ENCODE measurements at places on chromosomes 1 and 21. TPM values are rescaled to one million over a fixed set of nuclear protein-coding genes. Genes with fewer than 3 reads are reported as not detected.

The FAM78B gene
- 0.43 TPM for total RNA-seq

DNA sequence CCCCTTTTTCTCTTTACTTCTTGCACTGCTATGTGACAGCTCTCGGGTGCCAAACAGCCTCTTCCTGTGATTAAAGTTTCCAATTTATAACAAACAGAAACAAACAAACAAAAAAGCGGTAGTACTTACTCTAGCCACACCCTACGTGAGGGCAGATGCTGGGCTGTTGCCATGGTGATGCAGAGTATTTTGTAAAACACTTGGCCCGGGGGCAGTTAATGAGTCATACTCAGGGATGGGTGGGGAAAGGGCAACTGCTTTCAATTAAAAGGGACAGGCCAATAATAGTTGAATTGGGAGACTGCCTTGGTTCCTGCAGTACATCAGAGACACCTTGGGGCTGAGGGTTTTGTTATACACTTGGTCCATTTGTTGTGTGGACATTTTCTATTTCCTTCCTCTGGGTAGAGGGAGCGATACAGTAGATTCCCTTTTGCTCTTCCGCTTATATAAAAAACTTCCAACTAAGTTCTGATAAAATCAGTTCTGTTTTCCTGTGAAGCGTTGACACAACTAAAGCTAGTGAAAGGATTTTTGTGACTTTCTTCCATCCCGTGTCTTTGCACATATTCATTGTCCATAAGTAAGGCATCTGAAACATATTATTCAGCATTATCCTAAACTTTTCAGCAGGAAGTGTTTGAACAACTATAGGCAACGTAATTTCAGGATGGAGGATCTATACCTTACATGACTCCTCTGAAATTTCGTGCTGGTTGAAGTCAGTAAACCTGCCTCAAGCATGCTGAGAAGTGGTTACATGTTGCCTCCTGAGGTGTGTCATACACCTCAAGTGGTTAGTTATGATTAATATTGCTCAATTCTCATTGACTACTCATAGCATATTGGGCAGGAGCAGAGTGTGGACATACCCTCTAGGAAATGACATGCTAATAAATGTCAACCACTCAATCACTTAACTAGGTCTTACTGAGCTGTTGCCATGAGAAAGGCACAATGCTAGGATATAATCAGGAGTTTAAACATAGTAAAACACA lies 36.7 kb upstream of the THEM4 start:
- no peaks in the 10 kb centered on the region for H3K4me1 ChIP-seq
- no peaks in the 10 kb centered on the region for H3K27me3 ChIP-seq
- H3K4me3 ChIP-seq = no peak overlapping the region
- H3K27ac ChIP-seq = no peak overlapping the region
- H3K36me3 ChIP-seq = no peaks in the 10 kb centered on the region

DNA sequence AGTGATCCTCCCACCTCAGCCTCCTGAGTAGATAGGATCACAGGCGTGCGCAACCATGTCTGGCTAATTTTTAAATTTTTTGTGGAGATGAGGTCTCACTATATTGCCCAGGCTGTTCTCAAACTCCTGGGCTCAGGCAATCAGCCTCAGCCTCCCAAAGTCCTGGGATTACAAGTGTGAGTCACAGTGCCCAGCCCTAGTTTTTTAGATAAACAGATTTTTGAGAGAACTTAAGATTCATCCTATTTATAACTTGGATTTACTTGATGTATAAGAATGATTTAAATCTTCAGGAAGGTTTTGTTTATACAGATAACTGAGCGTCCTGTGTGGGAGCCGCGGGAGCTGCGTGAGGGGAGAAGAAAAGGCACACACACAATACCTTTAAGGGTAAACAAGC lies 26.2 kb downstream of the HEYL start:
- H3K27me3 ChIP-seq = peaks cover 11% of the 10 kb centered on the region
- H3K4me1 ChIP-seq = no peaks in the 10 kb centered on the region
- no peak for DNase-seq
- no peaks in the 10 kb centered on the region for H3K36me3 ChIP-seq

DNA sequence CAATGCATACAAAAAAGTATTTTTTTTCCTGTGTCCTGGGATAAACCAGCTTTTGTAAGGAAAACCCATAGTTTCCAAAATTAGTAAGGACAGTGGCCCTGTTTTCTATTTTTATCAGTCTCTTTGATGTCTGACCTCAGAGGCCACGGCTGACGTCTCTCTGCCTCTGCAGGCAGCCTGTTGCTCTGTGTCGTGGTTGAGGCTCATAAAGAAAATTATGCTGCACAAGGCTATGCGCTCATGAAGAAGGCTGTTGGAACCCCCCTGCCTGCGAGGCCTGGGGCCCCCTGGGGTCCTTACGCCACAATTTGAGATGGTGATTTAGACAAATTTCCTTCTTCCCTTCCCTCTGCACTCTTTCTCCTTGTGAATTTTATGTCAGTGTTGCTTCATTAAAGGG lies 48.9 kb downstream of the AGPAT3 start:
- no peaks in the 10 kb centered on the region for H3K4me1 ChIP-seq
- H3K27ac ChIP-seq = no peak overlapping the region
- H3K4me3 ChIP-seq = no peak overlapping the region
- DNase-seq = no peak
- no peaks in the 10 kb centered on the region for H3K36me3 ChIP-seq

The CA6 gene
- total RNA-seq = not detected

The CYP4A11 gene
- not detected for total RNA-seq

DNA sequence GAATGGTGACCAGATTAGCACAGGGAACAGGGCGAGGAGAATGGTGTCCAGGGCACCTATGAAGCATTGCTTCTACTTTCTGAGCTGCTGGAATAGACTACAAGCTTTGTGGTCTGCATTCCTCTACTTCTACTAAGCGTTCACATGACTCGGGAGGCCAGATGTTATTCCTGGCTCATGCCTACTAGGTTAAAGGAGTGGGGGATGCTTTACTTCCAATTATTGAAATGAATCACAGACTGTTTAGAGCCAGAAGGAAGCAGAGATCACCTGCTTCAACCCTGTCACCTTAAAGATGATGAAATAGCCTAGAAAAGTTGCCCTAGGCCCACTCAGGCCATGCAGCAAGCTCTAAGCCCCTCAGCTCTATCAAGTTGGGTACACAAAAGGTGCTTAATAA lies 633.5 kb downstream of the KIF26B start:
- no peaks in the 10 kb centered on the region for H3K27me3 ChIP-seq
- no peaks in the 10 kb centered on the region for H3K4me1 ChIP-seq
- H3K27ac ChIP-seq = no peak overlapping the region

GRCh38 chr1:71835442-71835813 lies 446.9 kb downstream of the NEGR1 start:
- no peaks in the 10 kb centered on the region for H3K4me1 ChIP-seq
- H3K36me3 ChIP-seq = no peaks in the 10 kb centered on the region
- no peak overlapping the region for H3K4me3 ChIP-seq
- no peak for DNase-seq
- H3K27me3 ChIP-seq = no peaks in the 10 kb centered on the region
- H3K27ac ChIP-seq = no peak overlapping the region

- H3K4me1 ChIP-seq = no peaks in the 10 kb centered on the region
- no peak overlapping the region for H3K27ac ChIP-seq
- no peaks in the 10 kb centered on the region for H3K36me3 ChIP-seq
- peaks cover 6% of the 10 kb centered on the region for H3K27me3 ChIP-seq
Measured at GRCh38 chr1:47638713-47639112, 200.9 kb downstream of the FOXD2 start.

The KRTAP10-1 gene
- not detected for total RNA-seq

The RRP15 gene
- 15.8 TPM for total RNA-seq

GRCh38 chr1:245888809-245889208 lies 618.3 kb downstream of the SMYD3 start:
- H3K4me3 ChIP-seq = no peak overlapping the region
- H3K36me3 ChIP-seq = no peaks in the 10 kb centered on the region
- no peaks in the 10 kb centered on the region for H3K27me3 ChIP-seq

The RFX5 gene
- total RNA-seq = 87.5 TPM

- no peaks in the 10 kb centered on the region for H3K27me3 ChIP-seq
- H3K4me1 ChIP-seq = peaks cover 18% of the 10 kb centered on the region
- DNase-seq = no peak
- no peak overlapping the region for H3K4me3 ChIP-seq
Measured at GRCh38 chr1:115679141-115679611, 37.4 kb downstream of the VANGL1 start.

DNA sequence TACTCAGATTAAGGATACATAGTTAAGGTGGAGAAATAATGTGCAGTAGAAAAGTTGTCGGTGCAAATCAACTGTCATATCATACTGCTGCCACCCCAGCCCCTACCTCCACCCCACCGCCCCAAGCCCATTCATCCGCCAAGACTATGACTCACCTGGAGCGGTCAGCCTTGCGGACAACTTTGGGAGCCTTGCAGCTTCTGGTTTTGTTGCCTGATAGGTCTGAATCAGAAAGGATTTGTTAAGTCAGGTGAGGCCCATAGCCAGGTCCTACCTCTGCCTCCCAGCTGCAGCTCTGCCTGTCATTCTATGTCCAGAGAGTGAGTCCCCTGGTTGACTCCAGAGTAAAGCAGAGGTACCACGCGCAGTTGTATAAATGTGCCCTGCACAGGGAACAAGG lies 12.6 kb downstream of the C1orf162 start:
- no peaks in the 10 kb centered on the region for H3K27me3 ChIP-seq
- H3K36me3 ChIP-seq = no peaks in the 10 kb centered on the region
- H3K4me3 ChIP-seq = no peak overlapping the region
- no peak overlapping the region for H3K27ac ChIP-seq
- no peak for DNase-seq

The LCE2A gene
- not detected for total RNA-seq

The TACSTD2 gene
- not detected for total RNA-seq

GRCh38 chr1:67645495-67646144 lies 39.4 kb upstream of the GADD45A start:
- peaks cover 51% of the 10 kb centered on the region for H3K4me1 ChIP-seq
- H3K27ac ChIP-seq = no peak overlapping the region
- no peaks in the 10 kb centered on the region for H3K36me3 ChIP-seq
- peak; percentile 49 for DNase-seq

DNA sequence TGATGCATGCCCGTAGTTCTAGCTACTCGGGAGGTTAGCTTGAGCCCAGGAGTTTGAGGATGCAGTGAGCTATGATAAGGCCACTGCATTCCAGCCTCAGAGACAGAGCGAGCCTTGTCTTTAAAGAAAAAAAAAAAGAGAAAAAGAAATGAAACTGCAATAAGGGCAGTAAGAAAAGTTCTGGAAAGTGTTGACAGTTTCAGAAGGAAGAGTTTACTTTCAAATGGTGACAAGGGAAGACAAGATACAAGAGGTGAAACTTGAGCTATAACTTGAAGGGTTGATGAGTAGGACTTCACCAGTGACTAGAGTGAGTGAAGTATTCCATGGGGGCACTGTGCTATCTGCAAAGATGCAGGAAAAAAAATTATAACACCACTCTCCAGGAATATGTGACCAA lies 125.0 kb downstream of the AKT3 start:
- H3K27me3 ChIP-seq = no peaks in the 10 kb centered on the region
- H3K36me3 ChIP-seq = no peaks in the 10 kb centered on the region
- H3K4me3 ChIP-seq = no peak overlapping the region

All from neural progenitor cell (in vitro differentiated cells).